ENCODE measurements at places on chromosomes 12 and 14.

- DNase-seq = peak; percentile 33
Measured at GRCh38 chr14:39267608-39268005, 33.9 kb downstream of the MIA2 start.

DNA sequence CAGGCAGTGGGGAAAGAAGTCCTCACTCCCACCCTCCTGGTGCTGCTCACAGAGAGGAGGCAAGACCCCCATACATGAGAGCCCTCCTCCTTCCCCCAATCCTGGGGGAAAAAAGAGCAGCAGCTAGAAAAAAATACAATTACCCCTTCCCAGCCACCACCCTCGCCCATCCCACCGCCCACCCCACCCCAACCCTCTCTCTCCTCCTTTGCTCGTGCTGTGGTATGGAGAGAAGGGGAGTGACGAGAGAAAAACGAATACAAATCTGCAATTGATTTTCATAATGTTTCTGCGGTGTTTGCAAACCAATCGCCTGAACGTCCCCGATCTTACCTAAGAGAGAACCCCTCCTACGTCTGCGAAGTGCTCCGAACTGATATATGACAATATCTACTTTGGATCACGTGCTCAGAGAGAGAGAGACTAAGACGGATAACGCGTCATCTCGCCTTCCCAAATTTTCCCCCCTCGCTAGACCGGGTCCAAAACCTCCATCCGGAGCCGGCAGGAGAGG lies at the start of gene HOXC11:
HOXC11 (plus strand) TSS at position 405 of the 514 bp plus-strand sequence. CDS start 116 bp downstream, outside the sequence.
- no peak for DNase-seq

GRCh38 chr14:68979722-68980451 lies 785 bp upstream of the ACTN1 start:
- DNase-seq = no peak

- DNase-seq = no peak
Measured at GRCh38 chr12:11927286-11927935, 143.3 kb upstream of the BCL2L14 start.

DNA sequence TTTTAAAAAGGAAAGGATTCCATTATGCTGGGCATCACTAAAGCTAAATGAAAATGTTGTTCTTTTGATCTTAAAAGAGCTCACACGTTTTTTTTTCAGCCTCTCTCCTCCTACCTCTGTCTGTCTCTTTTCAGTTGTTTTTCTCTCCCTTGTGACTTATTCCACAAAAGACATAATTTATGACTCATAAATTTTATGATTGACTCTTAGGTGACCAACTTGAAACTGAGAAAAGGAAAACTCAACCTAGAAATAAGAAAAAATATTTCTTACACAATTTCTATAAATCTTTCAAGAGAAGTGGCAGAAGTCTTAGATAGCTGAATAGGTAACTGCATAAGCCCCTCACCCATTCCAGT lies 227.7 kb upstream of the DDHD1 start:
- DNase-seq = no peak

GRCh38 chr12:59716043-59716442 lies 120.2 kb downstream of the SLC16A7 start:
- DNase-seq = no peak

DNA sequence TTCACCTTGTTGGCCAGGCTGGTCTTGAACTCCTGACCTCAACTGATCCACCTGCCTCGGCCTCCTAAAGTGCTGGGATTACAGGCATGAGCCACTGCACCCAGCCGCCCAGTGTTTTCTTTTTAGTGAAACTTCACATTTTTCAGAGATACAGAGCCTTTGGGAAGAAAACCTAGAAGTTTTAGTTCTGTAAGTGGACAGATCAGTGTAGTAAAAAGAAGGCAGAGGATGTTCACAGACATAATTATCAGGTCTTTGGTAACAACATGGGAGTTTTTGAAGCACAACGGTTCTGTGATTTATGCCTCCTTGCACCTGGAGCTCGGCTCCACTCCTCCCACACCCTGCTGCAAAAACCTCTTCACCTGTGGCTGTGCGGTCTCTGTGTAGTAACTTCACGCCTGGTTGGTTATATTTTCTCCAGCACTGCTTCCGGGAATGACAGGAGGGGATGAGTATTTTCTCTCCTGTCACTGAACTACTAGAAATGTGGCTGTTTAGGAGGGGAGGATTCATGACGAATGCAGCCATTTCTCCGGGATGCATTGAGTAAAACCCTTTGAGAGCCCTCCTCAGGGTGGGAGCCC lies 67.0 kb downstream of the ARF6 start:
- peak; percentile 16 for DNase-seq

DNA sequence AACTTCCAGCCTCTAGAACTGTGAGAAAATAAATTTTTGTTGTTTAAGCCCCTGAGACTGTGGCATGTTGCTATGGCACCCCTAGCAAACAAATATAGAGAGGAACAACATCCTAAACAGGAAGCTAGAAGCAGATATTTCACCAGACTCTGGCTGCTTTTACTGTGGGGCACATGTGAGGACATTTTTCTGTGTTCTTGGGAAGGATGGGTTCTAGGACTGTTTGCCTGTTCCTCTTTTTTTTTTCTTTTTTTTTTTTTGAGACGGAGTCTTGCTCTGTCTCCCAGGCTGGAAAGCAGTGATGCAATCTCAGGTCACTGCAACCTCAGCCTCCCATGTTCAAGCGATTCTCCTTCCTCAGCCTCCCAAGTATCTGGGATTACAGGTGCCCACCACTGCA lies 4.2 kb upstream of the HRK start:
- no peak for DNase-seq

GRCh38 chr12:124241776-124242528 lies 52.9 kb upstream of the RFLNA start:
- no peak for DNase-seq

DNA sequence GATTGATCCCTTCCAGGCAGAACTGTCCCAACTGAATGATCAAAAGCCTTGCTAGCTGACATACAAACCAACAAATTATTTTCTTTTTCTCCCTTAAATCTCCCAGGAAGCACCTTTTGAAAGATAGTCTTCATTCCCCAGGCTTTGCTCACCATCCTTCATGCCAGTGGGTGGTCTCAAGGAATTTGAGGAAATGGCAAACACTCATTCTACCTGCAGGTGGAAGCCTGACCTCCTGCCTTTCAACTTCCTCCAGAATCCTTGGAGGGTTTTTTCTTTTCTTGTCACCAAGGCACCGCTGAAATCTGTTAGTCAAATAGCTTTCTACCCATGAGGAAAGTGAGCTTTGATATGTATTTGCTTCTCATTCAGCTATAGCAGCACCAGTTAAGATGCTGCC lies 128.5 kb downstream of the WIF1 start:
- no peak for DNase-seq

DNA sequence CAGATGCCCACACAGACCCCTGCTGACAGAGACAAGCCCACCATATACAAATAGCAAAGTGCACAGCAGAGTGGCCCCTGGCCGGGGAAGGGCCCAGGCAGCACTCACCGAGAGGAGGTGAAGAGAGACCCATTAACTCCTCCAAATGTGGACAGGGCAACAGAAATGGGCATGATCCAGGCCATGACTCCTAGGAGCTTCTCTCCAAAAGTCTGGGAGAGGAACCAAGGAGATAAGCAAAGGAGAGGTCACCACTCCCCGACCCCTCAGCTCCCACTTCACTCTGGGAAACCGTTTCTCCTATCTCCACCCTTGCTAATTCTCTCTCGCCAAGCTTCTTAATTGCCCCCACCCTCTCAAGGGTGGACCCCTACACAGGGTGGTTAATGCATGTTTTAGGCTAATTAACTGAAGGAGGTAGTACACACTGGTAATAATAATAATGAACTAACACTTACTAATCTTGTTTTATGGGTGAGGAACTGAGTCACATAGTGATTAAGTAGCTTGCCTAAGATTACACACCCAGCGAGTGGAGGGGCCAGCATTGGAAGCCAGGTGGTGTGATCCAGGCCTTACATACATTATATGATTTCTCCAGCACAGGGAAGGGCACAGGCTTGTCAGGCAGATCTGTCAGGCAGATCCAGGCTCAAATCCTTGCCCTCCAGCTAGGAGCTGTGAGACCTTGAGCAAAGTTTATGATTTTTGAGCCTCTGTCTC lies 18.9 kb upstream of the CEBPE start:
- DNase-seq = no peak

GRCh38 chr12:104959335-104959841 lies 1.3 kb upstream of the SLC41A2 start:
- DNase-seq = no peak

GRCh38 chr12:48105321-48105866 lies 485 bp downstream of the SENP1 start:
- DNase-seq = peak; percentile 38

GRCh38 chr12:9706086-9706685 lies 26.7 kb downstream of the CLECL1 start:
- no peak for DNase-seq

- no peak for DNase-seq
Measured at GRCh38 chr14:69208666-69209065, 17.4 kb downstream of the EXD2 start.

DNA sequence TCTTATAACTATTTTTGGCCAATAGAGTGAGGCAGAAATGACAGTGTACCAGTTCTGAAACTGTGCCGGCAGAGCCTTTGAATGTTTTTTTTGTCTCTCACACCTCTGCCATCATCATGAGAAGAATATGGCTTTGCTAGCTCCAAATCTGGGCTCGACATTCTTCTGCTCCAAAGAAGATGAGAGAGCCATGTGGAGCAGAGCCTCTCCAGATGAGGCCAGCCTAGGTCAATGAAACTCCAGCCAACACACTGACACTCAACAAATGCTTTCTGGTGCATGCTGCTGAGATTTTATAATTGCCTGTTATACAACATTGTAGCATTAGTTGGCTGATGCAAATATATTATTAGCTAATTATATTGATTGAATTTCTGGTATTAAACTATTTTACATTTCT lies 154.7 kb downstream of the SLC38A4 start:
- DNase-seq = no peak

DNA sequence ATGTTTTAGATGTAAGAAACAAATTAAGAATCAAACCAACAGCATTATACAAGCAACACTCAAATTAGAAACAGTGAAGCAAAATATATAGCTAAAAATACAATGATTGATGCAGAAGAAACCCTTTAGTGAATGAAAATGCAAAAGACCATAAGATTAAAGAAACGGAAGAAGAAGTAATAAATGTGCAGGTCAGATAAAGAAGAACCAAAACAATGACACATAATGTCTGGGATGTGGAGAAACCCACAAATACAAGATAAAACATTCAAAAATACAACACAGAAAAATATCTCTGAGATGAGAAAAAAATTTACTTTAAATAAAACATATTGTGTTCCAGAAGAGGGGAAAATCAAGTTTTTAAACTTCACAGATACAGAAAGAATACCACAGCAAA lies 73.4 kb upstream of the AVPR1A start:
- no peak for DNase-seq

DNA sequence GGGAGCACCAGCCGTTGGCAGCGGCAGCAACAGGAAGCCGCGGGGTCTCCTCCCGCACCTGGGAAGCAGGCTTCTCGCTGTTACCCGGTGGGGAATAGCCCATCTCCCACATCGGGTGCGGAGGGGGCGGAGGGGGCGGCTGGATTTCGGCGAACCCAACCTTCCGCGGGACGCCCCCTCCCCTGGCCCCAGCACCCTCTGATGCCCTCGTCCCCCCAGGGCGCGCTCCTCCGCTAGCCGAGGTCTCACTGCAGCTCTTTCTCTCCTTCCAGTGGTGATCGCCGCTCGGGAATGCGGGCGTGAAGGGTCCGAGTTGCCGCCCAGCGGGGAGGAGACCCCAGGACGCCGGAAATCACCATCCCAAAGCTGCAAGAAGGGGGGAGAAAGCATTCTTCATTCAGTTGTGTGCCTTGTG lies 303 bp downstream of the SAMD4A start:
- no peak for DNase-seq

DNA sequence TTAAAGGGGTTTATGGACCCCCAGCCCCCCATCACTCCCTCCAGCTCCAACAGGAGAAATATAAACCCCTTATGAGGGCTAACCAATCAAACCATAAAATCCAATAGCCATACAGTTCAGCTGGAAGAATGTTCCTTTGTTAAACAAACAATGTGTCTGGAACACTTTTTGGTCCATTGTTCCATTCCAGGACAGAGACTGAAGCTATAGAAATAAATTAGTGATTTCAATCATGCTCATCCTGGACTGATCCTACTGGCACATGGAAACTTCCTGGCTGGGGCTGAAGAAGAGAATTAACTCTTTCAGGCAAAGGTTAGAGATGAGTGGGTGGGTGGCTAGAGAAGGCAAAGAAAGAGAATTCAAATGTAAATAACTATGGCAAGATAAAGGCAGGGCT lies 63.4 kb downstream of the ANO2 start:
- no peak for DNase-seq

GRCh38 chr12:108325018-108325358 lies 14.1 kb downstream of the CMKLR1 start:
- DNase-seq = no peak

GRCh38 chr12:82426081-82426480 lies 67.8 kb downstream of the METTL25 start:
- no peak for DNase-seq

- DNase-seq = no peak
Measured at GRCh38 chr12:4499186-4499585, 39.5 kb upstream of the RAD51AP1 start.

DNA sequence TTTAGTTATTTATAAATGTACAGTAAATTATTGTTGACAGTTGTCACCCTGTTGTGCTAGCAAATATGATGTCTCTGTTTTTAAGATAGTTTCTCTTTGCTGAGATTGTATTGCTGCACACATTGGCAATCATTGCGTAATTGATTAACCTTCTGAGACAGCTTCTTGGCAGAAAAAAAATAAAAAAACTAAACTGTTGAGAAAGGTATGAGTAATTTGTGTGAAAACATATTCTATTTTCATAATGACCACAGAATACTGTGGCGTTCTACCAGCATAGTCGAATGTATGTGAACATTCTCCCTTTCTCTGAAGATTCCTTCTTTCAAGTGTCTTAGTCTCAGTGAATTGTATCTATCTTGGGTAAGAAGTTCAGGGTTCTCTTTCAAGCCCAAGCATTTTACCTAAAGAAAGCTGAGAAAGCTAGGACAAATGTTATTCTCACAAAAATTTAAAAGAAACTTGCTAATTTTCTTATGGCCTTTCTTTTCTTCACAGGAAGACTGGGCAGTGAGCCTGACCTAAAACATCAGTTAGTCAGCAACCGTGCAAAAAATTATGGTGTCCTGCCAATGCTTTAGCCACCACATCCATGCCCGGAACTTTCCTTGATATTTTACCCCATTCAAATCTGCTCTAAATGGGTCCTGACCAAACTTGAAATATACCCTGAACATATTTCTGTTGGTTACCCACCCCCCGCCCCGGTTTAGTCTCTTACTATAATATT lies 69.0 kb upstream of the REP15 start:
- DNase-seq = no peak

DNA sequence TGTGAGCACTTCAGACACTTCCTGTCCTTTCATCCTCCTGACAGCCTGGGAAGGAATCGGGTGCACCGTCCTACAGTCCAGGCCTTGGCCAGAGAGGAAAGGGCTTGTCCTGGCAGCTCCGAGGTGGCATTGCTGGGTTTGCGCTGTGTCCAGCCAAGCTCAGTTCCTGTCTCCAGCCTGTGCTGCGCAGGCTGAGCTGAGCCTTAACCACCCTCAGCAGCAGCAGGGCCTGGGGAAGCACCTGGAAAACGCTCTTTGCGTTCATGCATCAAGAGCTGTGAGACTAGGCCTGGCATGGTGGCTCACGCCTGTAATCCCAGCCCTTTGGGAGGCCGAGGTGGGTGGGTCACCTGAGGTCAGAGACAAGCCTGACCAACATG lies 33.7 kb upstream of the EML1 start:
- DNase-seq = no peak

- DNase-seq = no peak
Measured at GRCh38 chr14:104133496-104133895, 4.9 kb upstream of the KIF26A start.

- DNase-seq = no peak
Measured at GRCh38 chr14:30925254-30925653, 50.9 kb downstream of the COCH start.

Data from CD4-positive, alpha-beta T cell treated with Interleukin-2 at 100 ng/mL for 4 hours (primary cell).